ENCODE measurements at places on chromosomes 3 and 15.

DNA sequence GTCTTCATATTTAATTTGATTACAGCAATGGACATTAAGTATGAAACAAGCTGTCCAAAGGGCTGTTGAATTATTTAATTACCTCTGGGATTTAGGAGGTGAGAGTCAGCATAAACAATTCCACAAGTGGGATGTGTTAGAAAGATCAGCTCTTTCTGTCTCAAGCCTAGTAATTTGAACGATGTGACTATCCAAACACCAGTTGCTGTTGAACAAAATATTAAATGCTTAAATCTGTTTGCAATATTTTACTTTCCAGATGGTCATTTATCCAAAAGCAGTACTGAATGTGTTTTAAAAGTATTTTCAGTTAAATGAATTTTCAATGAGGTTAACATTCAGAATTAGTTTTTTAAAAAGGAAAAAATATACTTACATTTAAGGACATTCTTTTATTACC is 12.7 kb downstream of the KCNAB1 start:
- no peak overlapping the region for H3K27ac ChIP-seq
- no peaks in the 10 kb centered on the region for H3K36me3 ChIP-seq
- H3K27me3 ChIP-seq: no peaks in the 10 kb centered on the region
- H3K4me3 ChIP-seq: no peak overlapping the region
- no peak for DNase-seq
- H3K4me1 ChIP-seq: no peaks in the 10 kb centered on the region

DNA sequence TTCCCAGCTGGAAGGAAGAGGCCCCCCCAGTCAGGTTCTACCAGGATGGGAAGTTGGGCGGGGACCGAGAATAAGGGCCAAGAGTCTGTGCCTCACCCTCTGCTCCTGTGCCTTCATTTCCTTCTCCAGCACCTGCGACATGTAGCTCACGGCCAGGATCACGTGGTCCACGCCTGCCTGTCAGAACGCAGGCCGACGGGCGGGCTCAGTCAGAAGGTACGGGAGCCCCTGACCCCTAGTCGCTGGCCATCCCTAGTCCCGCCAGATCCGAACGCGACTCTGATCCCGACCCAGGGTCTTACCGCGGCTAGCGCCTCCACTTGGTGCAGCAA is 489 bp downstream of the GMPPB start:
- peak; percentile 79 for DNase-seq
- H3K27me3 ChIP-seq: no peaks in the 10 kb centered on the region

DNA sequence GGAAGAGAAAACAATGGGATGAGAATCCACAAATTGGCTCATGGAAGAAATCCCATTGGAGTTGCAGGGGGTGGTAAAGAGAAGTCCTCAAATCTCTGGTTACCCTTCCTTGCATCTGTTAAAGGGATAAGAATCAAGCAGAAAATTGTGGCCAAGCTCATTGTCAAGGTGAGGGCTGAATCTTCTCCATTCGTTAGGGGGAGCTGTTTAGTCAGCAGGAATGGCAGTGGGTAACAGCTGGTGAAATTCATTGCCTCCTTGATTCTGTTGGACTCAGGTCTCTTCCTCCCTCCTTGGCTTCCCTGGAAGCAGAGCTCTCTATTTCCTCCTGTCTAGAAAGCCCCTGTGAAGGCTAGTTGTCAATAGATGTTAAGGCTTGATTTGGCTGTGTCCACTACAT is 343.1 kb upstream of the SEMA6D start:
- H3K27me3 ChIP-seq: no peaks in the 10 kb centered on the region
- H3K27ac ChIP-seq: no peak overlapping the region
- H3K4me1 ChIP-seq: no peaks in the 10 kb centered on the region
- H3K4me3 ChIP-seq: no peak overlapping the region
- H3K36me3 ChIP-seq: no peaks in the 10 kb centered on the region
- DNase-seq: no peak

GRCh38 chr3:8363200-8363599 is 138.4 kb upstream of the LMCD1 start:
- H3K27me3 ChIP-seq: no peaks in the 10 kb centered on the region
- H3K27ac ChIP-seq: no peak overlapping the region
- H3K36me3 ChIP-seq: no peaks in the 10 kb centered on the region
- no peak for DNase-seq

DNA sequence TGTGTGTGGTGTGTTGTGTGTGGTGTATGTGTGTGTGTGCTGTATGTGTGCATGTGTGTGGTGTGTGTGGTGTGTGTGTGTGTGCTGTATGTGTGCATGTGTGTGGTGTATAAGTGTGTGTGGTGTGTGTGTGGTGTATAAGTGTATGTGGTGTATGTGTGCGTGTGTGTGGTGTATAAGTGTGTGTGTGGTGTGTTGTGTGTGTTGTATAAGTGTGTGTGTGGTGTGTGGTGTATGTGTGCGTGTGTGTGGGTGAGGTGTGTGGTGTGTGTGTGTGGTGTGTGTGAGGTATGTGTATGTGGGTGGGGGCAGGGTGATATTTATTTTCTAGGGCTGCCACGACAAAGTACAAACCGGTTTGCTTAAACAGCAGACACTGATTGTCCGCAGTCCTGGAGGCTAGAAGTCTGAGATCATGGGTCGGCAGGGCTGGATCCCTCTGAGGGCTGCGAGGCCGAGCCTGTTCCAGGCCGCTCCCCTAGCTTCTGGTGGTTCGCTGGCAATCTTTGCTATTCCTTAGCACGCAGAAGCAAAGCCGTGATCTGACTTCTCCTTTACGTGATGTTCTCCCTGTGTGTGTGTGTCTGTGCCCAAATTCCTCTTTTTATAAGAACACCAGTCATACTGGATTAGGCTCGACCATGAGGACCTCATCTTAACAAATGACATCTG is 160.2 kb downstream of the XXYLT1 start:
- no peak for DNase-seq
- no peak overlapping the region for H3K27ac ChIP-seq

- DNase-seq: peak; percentile 9
- no peaks in the 10 kb centered on the region for H3K36me3 ChIP-seq
- no peak overlapping the region for H3K27ac ChIP-seq
Observed at GRCh38 chr3:42711491-42712343, 9.1 kb upstream of the HHATL start.

Data from natural killer cell (primary cell).